ENCODE measurements at places on chromosomes 4 and X.

GRCh38 chr4:110306303-110306702, 107.9 kb upstream of the ELOVL6 start:
- DNase-seq: peak; percentile 9

DNA sequence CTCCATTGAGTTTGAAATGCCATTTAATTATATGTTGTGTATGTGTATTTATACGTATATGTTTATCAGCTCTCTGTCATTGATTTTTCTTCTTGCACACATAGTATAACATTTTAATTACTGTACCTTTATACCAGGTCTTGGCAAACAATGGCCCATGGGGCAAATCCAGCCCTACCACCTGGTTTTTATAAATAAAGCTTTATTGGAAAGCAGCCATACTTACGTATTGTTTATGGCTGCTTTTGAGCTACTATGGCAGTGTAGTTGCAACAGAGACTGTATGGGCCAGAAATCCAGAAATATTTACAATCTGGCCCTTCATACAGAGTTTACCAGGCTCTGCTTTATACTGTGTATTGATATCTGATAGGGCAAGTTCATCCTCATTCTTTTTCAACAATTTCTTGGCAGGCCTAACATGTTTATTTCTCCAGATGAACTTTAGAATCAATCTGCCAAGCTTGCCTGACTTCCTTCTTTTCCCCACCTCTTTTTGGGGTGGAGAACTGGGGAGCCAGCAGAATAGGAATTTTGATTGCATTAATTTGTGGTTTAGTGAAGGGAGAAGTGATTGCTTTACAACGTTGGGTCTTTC, 15.8 kb downstream of the DCUN1D4 start:
- DNase-seq: no peak

- no peak for DNase-seq
Measured at GRCh38 chr4:152099555-152099954, 338.7 kb upstream of the GATB start.

DNA sequence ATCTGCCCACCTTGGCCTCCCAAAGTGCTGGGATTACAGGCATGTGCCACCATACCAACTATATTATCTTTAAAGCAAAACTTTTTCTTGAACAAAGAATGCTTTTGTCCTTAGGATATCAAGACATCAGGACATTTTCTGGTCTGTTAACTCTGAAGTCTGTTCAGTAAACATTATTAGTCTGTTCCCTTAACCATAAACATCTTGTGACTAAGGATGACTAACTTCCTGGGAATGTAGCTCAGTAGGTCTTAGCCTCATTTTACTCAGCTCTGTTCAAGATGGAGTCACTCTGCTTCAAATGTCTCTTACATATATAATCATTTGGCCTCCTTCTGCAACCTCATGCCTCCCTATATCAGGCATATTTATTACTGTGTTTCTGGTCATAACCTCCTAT, 122.9 kb downstream of the UBE2NL start:
- DNase-seq: peak; percentile 79

DNA sequence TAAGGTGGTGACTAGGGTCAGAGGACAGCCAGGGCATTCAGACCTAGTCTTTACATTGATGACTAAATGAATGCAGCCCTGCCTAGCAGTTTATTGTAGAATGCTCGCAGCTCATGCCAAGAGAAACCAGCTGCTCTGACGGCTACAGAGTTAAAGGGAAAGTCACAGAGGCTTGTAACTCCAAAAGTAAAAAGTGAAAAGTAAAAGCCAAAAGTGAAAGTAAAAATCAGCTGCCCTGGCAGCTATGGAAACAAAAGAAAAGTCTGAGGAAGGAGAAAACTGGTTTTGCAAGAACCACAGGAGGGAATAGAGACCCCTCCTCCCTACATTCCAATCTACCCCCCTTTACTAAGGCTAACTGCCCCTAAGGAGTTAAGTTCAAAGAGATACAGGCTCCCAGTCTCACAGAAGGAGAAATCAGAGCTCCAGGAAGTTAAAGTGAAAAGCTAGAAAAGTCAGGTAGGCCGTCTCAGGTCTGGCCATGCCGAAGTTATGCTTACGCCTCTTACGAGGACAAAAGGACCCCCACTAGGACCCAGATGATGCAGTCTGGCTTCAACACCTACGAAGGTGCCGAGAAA, 6.0 kb downstream of the GAGE10 start:
- DNase-seq: no peak

- DNase-seq: no peak
Measured at GRCh38 chr4:144350706-144351105, 210.2 kb upstream of the GYPA start.

DNA sequence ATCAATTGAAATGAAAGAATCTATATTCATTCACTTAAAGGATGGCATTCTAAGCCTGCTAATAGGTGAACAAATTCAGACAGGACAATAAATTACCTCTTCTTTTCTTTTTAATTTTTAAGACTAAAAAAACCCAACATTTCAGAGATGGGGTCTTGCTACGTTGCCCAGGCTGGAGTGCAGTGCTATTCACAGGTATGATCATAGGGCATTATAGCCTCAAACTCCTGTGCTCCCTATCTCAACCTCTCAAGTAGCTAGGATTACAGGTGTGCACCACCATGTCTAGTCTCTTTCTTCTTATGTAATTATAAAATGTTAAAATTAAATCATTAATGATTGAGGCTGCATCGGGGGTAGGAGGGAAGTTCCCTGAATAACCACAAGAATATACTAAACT, 52.5 kb upstream of the PDLIM5 start:
- no peak for DNase-seq

DNA sequence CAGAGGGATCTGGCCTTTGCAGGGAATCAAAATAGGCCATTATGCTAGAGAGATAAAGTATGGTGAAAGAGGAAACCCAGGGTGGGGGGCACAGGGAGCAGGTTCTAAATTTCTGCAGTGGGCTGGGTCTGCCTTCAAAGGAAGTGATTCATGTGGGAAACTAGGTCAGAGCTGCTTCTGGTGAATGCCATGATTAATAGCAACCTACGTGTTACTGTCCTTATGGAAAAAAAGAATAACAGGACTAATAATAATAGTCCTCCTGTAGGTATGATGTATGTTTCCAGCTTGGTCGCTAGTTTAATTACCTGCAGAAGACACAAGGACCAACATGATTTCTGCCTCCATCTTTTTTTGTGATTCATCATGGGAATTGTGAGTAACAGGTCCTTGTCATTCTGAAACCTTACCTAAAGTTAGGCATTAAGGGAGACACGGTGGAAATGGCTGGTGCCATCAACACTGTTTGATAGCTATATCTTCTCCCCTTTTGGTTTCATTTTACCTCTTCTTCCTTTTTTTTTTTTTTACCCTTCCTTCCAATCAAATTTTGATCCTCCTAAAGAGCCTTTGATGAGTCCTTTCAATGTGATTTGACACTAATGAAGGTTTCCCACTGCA, 180.4 kb downstream of the CPEB2 start:
- no peak for DNase-seq

GRCh38 chr4:95198961-95199360, 349.8 kb downstream of the UNC5C start:
- DNase-seq: no peak

DNA sequence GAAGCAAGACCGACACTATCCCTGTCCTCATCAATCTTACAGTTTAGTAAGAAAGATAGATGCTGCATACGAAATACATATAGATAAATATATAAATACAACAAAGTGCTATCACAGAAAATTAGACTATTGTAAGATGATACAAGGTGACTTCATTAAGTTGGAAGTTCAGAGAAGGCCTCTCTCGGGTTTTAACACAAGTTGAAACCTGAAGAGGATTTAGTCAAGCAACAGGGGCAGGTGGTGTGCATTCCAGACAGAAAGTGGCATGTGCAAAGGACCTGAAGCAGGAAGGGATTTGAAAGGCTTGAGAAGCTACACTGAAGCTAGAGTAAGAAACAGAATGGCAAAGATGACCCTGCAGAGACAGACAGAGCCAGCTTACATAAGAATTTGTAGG, 36.5 kb downstream of the USP46 start:
- DNase-seq: no peak

- DNase-seq: no peak
Measured at GRCh38 chrX:41001327-41001726, 83.9 kb upstream of the USP9X start.

- no peak for DNase-seq
Measured at GRCh38 chr4:81164623-81165416, 50.2 kb downstream of the PRKG2 start.
